Left cardiac atrium (tissue), 4 donors: ENCODE measurements at places on chromosomes 3 and 15. TPM values are rescaled to one million over a fixed set of nuclear protein-coding genes. Genes with fewer than 3 reads are reported as not detected.

The CYP1A2 gene
- not detected for total RNA-seq

The NUDT16 gene
- total RNA-seq = 25.4 TPM

The IL5RA gene
- 0.81 TPM for total RNA-seq

DNA sequence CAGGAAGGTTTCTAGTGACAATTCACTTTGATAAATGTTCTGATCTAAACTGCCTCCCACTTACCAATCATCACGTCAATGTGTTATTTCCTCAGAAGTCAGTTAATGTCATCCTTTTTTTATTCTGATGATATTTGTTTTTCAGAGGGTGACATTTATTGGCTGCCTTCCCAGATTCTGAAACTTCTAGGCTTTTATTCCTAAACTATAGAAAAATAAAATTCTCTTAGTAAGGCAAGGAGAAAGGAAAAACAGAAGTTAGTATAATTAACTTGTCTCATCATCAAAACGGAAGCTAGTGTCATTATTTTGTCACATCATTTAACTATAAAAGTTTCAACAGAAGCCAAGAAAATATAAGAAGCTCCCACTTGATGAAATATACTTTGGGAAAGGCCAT is 100.0 kb upstream of the C3orf80 start:
- no peak for DNase-seq

GRCh38 chr3:57985176-57985983 is 22.8 kb upstream of the FLNB start:
- no peak for DNase-seq
